CD8-positive, alpha-beta memory T cell (primary cell): ENCODE measurements at places on chromosomes 5 and 9. TPM values are rescaled to one million over a fixed set of nuclear protein-coding genes. Genes with fewer than 3 reads are reported as not detected.

GRCh38 chr5:7683753-7684152 lies 167.2 kb downstream of the CFAP90 start:
- no peak for DNase-seq

The MAMDC2 gene
- total RNA-seq, result not detected

DNA sequence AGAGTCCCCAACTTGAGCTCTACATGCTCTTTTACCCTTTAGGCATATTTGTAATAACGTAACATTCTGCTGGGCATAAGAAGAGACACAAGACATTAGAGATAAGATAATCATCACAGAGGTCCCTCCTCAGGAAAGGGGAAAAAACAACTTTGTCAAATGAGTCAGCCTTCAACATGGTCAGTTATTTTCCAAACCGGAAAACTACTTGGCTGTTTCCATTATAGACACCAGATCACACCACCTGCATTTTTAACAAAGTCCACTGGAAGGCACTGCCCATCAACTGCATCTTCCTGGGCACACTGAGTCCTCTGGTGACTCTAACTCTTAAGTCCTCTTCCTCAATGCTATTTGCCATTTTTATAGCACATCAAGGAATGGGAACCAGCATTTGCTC lies 221.8 kb downstream of the FAM114A2 start:
- DNase-seq, result no peak

DNA sequence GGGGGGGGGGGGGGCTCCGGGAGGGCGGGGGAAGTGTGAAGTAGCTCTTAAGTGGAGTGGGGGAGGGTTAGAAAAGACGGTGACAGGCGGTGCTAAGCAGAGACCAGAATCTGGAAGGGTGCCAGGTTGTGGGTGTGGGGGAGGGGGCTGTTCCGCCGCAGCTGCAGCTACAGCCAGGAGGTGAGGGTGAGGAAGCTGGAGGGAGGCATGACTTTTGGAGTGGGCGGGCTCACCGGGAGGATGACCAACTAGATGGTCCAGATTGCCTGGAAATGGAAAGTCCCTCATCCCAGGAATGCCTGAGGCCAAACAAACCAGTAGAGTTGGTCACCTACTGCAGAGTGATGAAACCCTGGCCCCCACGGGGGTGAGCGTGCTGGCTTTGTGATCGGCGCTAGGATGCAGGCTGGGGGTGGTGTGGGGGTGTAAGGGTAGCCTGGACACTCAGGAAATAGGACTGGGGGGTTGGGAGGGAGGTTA lies 158.1 kb upstream of the SHB start:
- peak; percentile 58 for DNase-seq

DNA sequence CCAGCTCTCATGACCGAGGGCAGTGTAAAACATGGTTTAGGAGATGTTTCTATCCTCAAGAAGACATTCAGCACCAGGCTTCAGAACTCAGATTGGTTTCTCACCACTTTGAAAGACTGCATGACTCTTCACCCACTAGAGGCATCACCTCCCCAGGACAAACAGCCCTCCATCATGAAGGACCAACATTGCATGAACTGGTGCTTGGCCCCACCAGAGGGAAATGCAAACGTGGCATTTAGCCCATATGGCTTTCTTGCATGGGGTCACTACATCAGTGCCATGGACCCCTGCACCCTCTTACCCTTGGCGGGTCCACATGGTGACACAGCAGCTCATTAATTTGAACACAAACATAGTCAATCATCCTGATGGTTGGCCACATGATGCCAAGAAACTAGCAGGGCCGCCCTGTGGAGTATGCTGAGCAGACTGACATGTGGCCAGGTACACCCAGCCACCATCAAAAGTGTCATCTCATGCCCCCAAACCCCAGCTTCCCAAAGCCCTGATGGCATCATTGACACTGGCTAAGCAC lies 129.5 kb upstream of the FSTL4 start:
- DNase-seq, result no peak

DNA sequence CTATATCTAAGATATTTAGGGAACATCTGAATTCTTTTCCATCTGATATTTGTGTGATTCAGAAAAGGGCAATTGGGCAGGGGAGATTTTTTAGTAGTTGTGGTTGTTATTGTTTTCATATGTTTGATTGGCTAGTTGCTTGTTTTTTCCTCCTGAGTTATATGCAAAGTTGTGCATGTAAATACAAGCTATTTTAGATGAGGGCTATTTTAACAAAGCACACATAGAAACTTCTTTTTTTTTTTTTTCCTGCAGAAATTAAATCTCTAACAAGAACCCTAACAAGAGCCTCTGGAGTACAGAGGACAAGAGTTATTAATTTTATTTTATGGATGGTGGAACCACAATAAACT lies 559.1 kb downstream of the CETN3 start:
- no peak for DNase-seq

GRCh38 chr5:82885627-82886389 lies 191.4 kb downstream of the TMEM167A start:
- DNase-seq, result no peak

GRCh38 chr9:71909887-71910649 lies 925 bp downstream of the ABHD17B start:
- DNase-seq, result peak; percentile 26

The SLIT3 gene
- 0.72 TPM for total RNA-seq

DNA sequence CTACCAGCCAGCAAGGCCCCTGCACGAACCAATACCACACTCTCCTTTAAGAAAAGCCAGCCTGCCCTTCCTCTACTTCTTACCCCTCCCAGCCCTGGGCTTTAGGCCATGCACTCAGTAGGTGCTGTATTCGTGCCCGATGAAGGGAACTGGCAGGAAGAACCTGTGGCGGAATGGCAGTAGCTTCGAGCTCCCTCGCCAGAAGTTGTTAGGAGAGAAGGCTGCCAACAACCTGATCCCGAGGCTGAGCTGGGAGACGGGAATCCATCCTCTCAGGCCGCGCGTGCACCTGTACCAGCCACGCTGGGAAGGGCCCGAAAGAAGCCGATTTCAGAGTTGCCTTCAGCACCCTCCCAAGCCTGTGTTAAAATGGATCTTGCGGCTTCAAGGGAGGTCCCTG lies 45.3 kb upstream of the AKNA start:
- DNase-seq, result no peak
